ENCODE measurements at places on chromosomes 13 and 19.

- no peak for DNase-seq
These were observed 71.4 kb downstream of the FREM2 start for GRCh38 chr13:38758277-38758676.

GRCh38 chr13:46630431-46631178, 77.6 kb downstream of the LRCH1 start:
- no peak for DNase-seq

GRCh38 chr13:86681223-86681622, 882.0 kb upstream of the SLITRK6 start:
- no peak for DNase-seq

GRCh38 chr19:56423276-56423984, 19.3 kb downstream of the ZNF583 start:
- no peak for DNase-seq

GRCh38 chr19:19319732-19320360, 463 bp downstream of the SUGP1 start:
- DNase-seq = no peak

All from stimulated activated CD8-positive, alpha-beta memory T cell treated with anti-CD3 and anti-CD28 coated beads, Interleukin-4, amount 100 ng/mL, for 1 hour (primary cell).